ENCODE measurements at places on chromosomes 1 and 21. TPM values are rescaled to one million over a fixed set of nuclear protein-coding genes. Genes with fewer than 3 reads are reported as not detected.

The AMY1A gene
- not detected for total RNA-seq

The CAPN2 gene
- not detected for total RNA-seq

- no peak for DNase-seq
Observed at GRCh38 chr1:166701603-166702100, 137.6 kb upstream of the POGK start.

- no peak for DNase-seq
Observed at GRCh38 chr1:162908236-162908635, 47.3 kb upstream of the CCDC190 start.

DNA sequence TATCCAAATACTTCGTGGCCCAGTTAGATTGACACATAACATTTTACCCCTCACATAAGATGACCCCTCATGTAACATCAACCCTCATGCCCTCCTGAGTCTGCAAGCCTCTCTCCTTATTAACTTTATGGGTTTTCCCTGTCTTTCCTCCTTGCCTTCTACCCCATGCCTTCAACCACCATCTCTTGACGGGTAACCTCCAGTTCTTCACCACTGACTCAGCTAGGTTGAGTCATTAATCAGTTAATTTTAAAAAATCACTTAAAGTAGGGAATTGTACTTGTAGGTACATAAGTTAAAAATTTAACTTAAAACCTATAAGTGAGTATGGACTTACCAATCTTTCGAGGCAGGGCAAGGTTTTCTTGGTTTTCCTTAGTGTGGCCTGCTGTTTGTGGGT, 330.7 kb downstream of the CAMTA1 start:
- DNase-seq: no peak

The FMO4 gene
- total RNA-seq: 4.6 TPM

GRCh38 chr1:118264343-118264742, 79.3 kb upstream of the SPAG17 start:
- no peak for DNase-seq
